Memory B cell (primary cell): ENCODE measurements at places on chromosomes 1 and 21.

- no peak for DNase-seq
Observed at GRCh38 chr1:227797144-227797543, 18.3 kb upstream of the PRSS38 start.

GRCh38 chr1:61391730-61392129 is 309.4 kb downstream of the NFIA start:
- no peak for DNase-seq

GRCh38 chr21:32868631-32869454 is 97.3 kb upstream of the PAXBP1 start:
- no peak for DNase-seq

DNA sequence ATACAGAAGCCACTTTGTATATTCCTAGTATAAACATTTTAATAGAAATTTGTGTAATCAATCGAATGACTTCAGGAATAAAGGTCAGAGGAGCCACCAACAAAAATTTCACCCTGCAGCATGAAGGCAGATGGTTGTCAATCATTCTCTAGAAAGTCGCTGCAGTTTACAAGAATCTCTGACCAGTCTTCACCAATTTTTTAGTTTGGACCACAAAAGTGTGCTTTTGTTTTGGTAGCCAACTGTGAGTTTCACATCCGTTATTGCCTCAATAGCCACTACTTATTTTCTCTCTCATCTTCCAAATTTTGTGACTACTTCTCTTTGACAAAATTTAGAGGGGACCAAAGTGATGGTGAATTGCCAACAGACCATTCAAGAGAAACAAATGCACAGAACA is 1155.6 kb downstream of the AMY1C start:
- DNase-seq, result no peak

GRCh38 chr1:69076631-69077030 is 491.1 kb upstream of the LRRC7 start:
- DNase-seq, result no peak
